Midbrain (tissue), 1 donor: ENCODE measurements at places on chromosomes 6 and 20.

GRCh38 chr6:111486921-111487320 is 3.9 kb upstream of the REV3L start:
- DNase-seq = no peak

DNA sequence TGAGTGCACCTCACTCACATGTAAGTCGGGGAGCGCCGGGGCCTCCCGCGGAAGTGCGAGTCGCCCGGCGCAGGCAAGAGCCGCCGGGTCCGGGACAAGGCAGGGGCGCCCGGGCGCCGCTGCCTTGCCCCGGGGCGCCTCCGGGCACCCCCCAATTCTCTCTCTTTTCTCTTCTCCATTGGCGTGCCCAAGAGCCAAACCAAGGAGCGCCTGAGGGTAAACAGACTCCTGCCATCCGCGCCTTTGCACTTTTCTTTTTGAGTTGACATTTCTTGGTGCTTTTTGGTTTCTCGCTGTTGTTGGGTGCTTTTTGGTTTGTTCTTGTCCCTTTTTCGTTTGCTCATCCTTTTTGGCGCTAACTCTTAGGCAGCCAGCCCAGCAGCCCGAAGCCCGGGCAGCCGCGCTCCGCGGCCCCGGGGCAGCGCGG is 36.8 kb downstream of the GNAS start:
- DNase-seq = no peak

DNA sequence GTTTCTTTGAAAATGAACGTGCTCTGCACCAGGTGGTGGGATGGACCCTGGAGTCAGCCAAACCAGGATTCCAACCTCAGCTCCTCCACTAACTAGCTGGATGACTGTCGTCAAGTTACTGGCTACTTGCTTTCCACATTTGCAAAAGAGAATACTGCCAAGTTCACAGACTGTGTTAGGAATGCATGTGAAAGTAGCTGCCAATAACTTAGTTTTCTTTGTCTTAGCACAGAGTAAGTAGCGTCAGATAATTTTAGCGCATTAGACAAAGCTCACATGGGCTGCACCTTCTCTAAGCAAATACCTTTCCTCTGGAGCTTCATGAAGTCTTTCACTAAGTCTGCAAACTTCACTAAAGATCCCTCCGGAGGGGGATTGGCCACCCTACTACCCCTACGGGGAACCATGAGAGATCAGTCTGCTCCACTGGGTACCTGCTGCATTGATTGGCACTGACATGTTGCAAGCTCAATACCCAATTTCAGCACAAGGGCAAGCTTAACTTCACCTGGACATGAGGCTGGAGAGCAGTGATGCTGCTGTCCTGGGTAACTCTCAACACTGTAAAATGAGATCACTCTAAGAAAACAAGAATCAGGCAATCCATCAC is 113.9 kb downstream of the MBOAT1 start:
- DNase-seq = no peak

DNA sequence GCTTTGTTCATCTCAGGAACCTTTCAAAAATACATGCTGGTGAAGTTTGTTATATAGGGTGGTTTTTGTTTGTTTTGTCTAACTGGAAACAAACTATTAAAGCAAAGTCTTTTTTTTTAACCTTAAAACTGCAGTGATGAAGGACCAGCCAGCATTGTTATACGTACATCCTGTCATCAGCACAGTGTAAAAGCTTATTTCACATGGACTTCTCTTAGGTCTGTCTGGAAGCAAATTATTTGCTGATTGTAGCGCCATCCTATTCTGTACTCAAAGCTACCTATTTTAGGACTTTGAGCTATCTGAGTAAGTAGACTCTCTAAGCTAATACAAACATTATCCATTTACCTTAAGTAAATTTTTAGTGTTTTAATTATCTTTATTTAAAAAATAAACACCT is 61.7 kb downstream of the SNX9 start:
- no peak for DNase-seq

DNA sequence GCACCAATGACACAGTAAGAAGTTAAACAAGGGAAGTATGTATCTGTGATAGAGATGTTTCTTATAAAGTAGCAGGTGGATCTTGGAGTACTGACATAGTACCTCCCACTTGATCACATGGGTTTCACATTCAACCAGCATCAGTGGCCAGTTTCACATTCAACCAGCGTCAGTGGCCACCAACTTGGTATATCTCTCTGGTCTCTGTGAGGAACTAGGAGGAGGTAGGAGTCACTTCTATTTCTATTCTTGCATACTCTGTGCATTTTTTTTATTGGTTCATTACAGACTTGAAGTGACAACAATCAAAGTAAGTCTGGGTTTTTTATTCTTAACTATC is 200.3 kb upstream of the SIM1 start:
- no peak for DNase-seq
